ENCODE measurements at places on chromosomes 5 and 9.

GRCh38 chr9:115306865-115307264 lies 188.9 kb upstream of the TNC start:
- no peak for DNase-seq

DNA sequence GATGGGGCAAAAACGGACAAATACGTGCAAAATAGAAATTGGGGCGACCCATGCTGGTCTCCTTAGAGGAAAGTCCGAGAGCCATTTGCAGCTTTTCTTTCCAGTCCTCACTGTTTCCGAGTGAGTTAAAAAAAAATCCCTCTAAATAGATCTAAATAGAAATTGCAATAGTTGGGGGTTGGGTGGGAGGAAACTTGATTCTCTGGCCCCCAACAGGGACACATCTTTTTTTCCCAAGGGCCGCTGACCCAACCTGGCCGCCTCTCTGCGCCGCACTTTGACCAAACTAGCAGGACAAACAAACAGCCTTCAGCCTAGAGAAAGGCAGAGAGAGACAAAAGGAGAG lies 2.8 kb upstream of the NKX2-5 start:
- no peak for DNase-seq

- no peak for DNase-seq
Measured at GRCh38 chr9:103301051-103301450, 305.9 kb downstream of the CYLC2 start.

- DNase-seq: no peak
Measured at GRCh38 chr5:157446412-157446935, 13.5 kb upstream of the NIPAL4 start.

DNA sequence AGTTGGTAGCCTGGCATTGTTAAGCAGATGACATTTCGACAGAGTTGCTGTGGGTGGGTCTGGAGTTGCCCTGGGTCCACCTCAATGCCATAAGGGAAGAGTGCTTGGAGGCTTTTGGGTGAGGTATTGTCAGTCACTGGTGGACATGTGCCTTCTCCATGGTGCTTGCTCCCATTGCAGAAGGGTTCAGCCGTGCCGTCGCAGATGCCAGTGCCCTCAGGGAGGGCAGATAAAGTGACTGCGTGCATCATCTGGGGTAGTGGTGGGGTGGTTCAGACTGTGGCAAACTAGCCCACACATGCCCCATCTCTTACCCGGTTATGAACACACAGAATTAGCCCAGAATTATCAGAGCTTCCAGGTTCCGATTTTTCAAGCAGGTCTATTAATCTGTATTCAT lies 71.6 kb downstream of the FBXL7 start:
- no peak for DNase-seq

- no peak for DNase-seq
Measured at GRCh38 chr9:98652302-98652701, 56.4 kb downstream of the GABBR2 start.

DNA sequence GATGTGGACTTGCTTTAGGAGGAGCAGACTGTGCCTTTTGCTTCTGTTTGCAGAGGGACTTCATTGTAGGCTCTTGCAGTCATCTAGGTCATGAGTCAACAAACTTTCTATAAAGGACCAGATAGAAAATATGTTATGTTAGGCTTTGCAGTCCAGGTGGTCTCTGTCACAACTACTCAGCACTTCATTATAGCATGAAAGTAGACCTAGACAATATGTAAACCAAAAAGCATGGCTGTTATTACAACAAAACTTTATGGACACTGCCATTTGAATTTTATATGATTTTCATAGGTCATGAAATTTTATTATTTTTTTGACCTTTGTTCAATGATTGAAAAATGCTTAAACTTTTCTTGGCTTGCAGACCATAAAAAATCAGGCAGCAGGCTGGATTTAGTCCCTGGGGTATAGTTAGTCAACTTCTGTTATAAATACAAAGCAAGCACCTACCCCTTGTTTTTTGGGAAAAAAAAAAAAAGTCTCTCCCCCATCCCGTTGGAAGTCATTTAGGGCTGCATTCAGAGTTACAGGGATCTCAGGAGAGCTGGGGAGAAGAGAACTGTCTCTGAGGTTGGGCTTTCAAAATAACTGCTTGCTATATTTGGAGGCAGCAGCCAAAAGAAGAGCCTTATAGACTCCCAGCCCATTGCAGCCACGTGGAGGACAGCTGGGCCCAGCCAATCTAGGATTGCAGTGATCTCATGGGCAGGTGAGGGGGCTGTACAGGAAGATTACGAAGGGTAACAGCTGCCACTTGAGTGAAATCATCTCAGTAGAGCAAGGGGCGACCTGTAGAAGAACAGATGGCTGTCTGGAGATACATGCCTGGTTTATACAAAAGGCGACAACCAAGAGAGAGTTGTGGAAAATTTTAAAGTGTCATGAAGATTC lies 136.6 kb upstream of the TNC start:
- DNase-seq: no peak

- DNase-seq: peak; percentile 42
Measured at GRCh38 chr5:149358294-149358651, 427 bp downstream of the PCYOX1L start.

DNA sequence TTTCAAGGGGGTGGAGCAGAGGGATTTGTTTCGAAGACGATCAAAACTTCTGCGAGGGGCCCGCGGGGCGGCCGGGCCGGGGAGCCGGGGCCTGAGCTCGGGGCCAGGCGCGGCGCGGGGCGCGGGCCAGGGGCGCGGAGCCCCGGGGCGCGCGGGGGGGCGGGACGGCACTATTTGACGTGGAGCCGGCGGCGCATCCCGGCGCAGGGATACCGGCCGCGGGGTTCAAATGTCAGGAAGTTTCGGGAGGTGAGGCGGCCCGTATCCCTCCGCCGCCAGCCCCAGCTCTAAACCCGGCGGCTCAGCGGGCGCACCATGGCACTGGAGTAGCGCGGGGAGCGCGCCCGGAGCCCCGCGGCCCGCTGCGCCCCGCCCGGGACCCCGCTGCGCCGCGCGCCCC lies at the start of gene LMX1B:
Gene LMX1B (plus strand): TSS at position 278 of the 400 bp plus-strand sequence. CDS start 522 bp downstream, outside the sequence.
- DNase-seq: no peak

DNA sequence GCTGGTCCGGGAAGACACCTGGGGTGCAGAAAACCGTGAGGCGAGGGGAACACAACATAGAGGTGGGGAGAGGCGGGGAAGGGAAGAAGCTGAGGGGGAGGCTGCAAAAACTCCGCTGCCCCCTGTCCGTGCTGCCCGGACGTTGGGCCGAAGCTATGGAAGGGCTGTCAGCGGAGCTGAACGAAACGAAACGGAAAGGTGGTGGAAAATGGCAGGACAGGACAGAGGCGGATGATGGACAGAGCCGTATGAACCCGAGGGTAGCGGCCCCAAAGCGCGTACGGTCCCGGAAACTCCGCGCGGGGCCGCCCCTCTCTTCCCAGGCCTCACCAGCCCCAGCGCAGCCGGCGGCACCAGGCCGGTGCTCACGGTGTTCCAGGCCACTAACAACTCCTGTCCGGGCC lies 272 bp downstream of the ANAPC2 start:
- DNase-seq: peak; percentile 13

DNA sequence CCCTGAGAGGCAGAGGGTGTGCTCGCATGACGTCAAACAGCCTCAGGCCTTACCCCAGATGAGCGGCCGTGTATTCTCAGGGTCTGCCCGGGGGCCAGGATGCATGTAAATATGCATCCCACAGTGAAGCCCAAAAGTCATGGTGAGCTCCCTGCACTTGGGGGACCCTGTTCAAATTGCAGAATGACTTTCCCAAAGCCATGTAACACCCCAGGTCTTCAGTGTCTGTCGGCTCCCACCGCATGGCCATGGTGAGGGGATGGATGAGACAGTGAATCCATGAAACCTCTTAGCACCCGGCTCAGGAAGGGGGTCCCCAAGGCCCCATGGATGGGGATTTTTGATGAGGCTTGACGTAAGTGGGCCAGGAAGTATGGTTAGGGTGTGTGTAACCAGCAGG lies 9.3 kb upstream of the COL5A1 start:
- no peak for DNase-seq

GRCh38 chr9:130518943-130519799 lies 60.2 kb upstream of the FUBP3 start:
- DNase-seq: no peak

- no peak for DNase-seq
Measured at GRCh38 chr9:69412741-69413150, 87.7 kb downstream of the ENTREP1 start.

GRCh38 chr5:124689653-124690052 lies 56.8 kb downstream of the ZNF608 start:
- DNase-seq: no peak

GRCh38 chr5:92081958-92082712 lies 699.0 kb upstream of the ARRDC3 start:
- DNase-seq: no peak

GRCh38 chr9:125544988-125545651 lies 161.9 kb downstream of the MAPKAP1 start:
- DNase-seq: no peak

DNA sequence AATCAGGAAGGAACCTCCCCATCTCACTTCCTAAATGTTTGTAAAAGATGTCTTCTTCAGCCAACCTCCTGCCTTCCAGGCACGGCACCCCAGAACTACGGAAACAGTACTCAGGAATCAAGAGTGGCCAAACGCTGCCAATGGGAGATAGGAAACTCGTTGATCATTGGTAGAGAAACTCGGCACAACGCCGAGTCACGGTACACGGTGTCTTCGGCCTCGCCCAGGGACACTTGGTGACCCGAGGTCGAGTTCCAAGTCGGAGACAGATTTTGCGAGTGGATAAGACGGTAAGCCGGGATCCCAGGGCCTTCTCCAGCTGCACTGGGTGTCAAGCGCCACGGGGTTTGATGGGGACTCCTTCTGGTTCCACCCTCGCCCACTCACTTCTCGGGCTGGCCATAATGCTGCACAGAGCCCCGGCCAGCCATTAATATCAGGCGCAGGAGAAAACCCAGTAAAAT lies 343 bp downstream of the KIAA0825 start:
- DNase-seq: peak; percentile 57

DNA sequence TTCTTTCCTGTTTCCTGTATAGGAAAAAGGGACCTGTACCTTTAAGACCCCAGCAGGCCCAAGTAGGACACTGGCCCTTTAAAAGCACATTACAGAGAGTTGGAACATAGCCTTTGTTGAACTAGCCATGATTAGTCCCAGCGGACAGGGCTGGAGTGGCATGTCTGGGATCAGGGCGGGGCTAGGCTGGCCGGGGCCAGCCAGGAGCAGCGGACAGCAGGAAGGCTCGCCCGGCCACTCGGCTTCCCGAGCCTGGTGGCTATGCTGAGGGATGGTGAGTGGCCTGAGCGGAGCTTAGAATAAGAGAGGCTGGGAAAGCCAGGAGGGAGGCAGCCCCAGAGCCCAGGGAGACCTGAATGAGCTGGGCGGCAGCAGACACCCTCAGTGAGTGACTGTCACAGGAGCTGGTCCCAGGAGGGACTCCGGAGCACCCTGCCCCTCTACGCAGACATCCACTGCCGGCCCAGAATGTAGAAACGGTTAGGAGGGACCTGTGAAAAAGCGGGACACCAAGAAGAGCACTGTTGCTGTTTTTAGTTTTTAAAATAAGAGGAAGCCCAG lies 92.1 kb downstream of the DAB2IP start:
- DNase-seq: no peak

DNA sequence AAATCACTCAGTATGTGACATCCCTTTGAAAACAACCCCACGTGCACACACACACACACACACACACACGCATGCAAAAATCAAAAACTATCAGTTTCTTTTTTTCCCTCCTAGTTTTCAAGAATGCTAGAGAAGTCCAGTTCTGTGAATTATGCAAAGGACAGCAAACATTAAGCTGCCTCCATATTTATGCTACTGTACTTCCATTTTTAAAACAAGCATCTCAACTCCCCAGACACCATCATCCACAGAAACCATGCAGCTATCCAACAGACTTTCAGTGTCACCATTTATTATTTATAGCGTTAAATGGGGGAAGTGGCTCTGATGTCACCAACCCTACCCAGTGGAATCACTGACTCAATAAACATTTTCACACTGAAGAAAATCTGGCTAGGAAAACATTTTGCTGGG lies 1.6 kb downstream of the FBXW11 start:
- DNase-seq: peak; percentile 50

DNA sequence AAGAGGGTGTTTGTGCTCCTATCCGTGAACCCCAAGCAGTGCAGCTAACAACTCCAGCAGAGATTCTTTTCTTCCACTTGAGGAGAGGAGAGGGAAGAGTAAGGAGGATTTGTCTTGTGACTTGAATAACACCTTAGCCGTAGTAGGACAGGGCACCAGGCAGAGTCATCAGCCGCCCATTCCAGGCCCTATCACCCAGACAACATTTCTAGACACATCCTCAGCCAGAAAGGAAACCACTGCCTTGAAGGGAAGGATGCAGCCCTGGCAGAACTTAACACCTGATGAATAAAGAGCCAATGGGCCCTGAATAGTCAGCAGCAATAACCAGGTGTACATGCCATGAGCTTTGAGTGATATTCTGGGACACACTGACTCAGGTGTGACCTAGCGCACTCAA lies 1013.0 kb upstream of the COX7C start:
- no peak for DNase-seq

- DNase-seq: peak; percentile 8
Measured at GRCh38 chr5:64767959-64768357, 533 bp downstream of the SREK1IP1 start.

DNA sequence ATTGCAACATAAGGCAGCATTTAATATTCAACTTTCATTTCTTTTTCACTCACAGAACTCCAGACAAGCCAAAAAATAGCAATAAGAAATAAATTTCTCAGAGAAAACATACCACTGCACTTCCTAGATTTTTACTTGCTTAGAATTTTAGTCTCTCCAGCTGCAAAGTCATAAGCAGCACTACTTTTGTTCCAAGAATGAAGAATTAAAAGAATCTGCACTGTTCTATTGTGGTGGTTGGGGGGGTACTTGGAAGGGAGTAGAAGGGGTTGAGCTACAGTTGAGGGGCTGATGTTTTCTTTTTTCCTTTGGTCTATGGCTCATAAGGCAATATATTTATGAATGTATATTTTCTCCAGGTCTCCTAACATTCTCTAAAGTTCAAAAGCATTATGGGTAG lies 144.5 kb downstream of the KIAA0825 start:
- DNase-seq: no peak

DNA sequence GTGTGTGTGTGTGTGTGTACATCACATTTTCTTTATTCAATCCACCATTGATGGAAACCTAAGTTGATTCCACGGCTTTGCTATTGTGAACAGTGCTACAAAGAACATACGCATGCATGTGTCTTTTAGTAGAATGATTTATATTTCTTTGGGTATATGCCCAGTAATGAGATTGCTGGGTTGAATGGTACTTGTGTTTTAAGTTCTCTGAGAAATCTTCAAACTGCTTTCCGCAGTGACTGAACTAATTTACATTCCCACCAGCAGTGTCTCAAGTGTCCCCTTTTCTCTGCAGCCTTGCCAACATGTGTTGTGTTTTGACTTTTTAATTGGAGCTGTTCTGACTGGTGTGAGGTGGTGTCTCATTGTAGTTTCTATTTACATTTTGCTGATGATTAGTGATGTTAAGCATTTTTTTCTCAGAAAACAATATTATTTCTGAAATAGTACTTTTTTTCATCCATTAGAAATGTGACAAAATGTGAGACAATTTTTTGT lies 769.7 kb downstream of the TAF11L14 start:
- no peak for DNase-seq

All from CD14-positive monocyte (primary cell).